ENCODE measurements at places on chromosomes 12 and 14.

DNA sequence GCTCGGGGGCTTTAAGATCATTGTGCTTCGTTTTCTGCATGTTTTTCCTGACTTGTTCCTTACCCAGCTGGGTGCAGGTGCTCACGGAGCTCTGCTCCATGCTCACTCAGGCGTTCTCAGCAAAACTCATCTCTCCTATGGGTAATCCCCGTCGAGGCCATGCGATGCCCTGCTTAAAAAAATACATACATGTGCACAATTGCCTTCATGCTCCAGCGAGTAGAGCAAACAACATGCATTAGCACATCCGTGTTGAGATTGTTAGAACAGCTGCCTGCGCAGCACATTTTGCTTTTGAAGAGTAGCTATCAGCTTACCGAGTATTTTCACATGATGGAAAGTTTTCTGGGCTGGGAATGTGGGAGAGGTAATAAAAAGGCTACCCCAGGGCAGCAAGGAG, 16.2 kb downstream of the AACS start:
- no peak for DNase-seq

DNA sequence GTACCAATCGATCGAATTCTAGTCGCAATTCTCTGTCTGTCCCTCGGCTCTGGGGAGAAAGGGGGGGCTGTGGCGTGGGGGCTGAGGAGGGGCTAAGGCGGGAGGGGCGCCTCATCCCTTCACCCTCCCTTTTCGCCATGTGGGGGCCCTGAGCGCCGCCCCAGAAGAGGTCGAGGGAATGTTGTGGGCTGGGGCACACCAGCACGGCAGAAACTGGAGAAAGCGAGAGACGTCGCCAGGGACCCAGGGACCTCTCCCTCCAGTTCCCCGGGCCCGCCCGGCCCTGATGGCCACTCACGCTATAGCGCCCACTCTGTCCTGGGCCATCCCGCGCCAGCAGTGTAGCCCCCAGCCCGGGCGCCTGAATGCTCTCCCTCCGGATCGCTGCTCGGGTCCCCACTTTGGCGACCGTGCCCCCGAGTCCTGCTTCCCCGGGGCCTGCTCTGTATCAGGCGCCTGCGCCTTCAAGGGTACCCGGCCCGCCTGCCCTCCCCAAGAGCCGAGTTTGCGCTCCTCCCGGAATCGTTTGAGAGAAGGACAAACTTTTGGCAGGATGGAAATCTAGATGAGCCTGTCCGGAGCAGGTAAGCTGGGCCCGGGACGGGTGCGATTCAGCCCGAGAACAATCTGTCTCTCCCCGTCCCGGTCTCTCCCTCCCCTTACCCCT, 62.6 kb downstream of the SMUG1 start:
- DNase-seq: no peak

GRCh38 chr14:91585856-91586255, 75.7 kb upstream of the PPP4R3A start:
- DNase-seq: no peak

DNA sequence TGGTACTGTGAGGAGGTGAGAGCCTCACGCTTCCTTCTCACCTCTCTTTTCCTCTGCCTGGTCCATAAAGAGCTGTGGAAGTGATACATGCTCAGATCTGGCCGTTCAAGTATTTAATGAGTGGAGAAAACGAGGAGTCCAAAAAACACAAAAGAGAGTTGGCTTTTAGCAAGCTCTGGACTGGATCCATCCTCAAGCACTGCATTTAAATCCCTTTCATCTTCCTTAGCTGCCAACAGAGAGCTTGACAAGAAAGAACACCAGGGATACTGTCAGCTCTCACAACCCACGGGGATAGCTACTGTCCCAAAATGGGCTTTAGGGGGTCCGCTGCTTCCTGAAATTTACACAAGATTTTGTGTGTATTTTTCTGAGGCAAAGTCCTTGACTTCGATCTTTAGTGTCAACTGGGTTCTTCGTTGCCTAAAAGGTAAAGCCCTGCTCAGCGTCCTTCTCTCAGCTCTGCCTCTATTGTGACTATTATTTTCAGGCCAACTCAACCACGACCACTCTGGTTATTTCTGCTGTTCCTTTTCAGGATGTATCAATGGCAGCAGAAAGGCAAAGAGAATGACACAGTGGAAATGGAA, 120.9 kb downstream of the TMTC1 start:
- DNase-seq: no peak

- DNase-seq: no peak
These were observed 27.0 kb upstream of the HIF1A start for GRCh38 chr14:61668282-61668681.

DNA sequence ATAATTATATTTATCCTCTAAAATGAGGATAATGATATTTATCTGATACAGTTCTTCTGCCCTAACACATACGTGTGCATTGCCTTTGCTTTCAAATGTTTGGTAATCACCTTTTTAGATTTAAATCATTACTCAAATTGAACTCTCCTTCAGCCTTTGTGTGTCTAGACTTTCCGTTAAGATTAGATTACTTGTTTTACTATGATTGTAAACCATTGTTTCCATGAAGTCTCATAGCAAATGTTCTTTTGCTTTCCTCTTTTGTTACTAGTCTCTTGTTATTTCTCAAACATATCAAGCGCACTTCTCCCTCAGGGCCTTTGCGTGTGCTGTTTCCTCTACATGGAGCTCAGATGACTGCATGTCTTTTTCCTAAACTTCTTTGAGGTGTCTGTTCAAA, 63.7 kb downstream of the ETV6 start:
- DNase-seq: no peak

DNA sequence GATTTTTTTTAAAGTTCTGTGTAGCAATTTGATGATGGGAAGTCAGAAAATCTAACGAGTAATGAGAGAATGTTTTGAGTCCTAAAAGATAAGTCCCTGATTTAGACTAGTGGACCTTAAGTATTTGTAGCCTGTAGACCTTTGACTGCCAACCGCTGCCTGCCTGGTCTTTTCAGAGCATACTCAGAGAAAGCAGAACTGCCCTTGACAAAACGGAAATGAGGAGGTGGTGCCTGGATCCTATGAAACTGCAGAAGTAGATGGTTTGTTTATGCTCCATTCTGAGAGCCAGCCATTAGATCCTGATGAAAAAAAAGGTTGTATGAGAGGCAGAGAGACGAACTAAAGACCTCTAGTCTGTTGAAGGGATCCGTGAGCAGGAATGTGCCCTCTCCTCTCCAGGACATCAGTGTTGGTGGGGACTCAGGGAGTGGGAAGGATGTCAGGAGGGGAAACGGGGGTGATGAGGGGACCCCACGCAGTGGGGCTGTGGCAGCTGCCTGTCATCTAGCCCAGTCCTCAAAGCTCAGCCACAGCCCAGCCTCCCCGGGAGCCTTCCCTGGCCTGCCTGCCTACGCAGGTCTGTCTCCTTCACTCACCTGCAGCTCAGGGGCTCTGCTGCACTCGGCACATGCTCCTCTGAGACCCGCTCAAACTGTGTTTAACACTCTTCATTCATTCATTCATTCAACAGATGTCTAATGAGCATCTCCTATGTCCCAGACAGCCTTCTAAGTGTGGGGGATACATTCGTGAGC, 447.5 kb downstream of the AACS start:
- no peak for DNase-seq

- DNase-seq: no peak
These were observed 4.9 kb downstream of the SLC6A13 start for GRCh38 chr12:257521-258321.

- DNase-seq: no peak
These were observed 127.6 kb upstream of the ARID2 start for GRCh38 chr12:45601888-45602287.

- no peak for DNase-seq
These were observed 772.9 kb downstream of the MED13L start for GRCh38 chr12:115504306-115505290.

DNA sequence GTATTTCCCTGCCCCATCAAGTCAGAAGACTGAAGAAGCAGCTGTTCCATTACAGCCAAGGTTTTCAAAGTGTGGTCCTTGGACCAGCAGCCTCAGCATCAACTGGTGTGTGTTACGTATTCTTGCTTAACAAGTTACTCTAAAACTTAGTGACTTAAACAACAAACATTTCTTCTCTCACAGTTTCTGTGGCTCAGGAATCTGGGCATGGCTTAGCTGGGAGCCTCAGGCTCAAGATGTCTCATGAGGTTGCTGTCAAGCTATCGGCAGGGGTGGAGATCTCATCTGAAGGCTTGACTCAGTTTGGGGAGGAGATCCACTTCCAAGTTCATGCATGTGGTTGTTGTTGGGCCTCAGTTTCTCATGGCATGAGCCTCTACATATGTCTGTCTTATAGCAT, 174.5 kb downstream of the KTN1 start:
- no peak for DNase-seq

DNA sequence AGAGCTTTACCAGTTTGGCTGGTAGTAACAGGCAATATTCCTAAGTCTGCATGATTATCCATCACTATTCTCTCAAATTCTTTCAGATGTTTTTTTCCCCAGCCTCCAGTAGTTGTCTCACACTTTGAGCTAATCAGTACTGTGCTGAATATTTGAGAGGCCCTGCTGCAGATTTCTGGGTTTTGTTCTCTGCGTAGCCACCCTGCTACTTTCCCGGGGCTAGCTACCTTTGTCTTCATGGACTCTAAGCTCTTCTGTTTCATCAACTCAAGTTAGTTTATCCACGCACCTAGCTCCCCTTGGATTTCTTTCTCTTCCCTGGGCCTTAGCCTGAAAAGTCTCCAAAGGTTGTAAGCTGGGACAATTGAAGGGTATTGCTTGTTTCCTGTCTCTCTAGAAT, 73.0 kb downstream of the FUT8 start:
- DNase-seq: no peak

DNA sequence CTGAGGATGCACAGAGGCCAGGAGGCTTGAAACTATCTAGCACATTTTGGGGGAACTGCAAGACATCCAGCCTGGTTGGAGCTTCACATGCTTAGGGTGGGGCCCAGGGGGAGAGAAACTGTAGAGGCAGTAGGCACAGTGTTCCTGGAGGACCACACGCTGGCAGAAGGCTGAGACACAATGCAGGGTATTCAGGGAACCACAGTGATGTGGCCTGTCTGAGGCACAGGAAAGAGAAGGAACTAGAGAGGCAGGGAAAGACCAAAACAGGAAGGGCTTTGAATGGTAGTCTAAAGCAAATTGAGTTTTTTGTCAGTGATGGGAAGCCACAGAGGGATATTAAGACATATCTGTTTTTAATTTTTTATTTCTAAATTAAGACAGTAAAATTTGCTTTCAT, 100.2 kb upstream of the PRICKLE1 start:
- no peak for DNase-seq
